H54 (cell line): ENCODE measurements at places on chromosomes 5 and 9.

- no peak for DNase-seq
Measured at GRCh38 chr9:101893661-101894646, 155.5 kb upstream of the GRIN3A start.

- DNase-seq: no peak
Measured at GRCh38 chr9:37290940-37291485, 131.5 kb upstream of the GRHPR start.

DNA sequence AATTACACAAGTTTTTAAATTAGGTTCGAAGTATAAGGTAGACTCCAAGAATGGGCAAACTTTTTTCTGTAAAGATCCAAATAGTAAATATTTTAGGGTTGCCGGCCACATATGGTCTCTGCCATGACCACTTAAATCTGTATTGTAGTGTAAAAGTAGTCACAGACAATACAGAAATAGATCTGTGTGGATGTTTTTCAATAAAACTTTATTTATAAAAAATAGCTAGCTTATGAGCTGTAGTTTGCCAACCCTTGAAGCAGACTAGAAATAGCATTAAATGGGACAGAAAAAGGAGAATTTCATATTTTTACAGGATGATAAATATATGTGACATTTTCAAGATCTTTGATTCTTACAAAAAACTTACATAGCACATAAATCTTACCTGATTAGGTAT lies 94.9 kb upstream of the ACOT12 start:
- DNase-seq: no peak

DNA sequence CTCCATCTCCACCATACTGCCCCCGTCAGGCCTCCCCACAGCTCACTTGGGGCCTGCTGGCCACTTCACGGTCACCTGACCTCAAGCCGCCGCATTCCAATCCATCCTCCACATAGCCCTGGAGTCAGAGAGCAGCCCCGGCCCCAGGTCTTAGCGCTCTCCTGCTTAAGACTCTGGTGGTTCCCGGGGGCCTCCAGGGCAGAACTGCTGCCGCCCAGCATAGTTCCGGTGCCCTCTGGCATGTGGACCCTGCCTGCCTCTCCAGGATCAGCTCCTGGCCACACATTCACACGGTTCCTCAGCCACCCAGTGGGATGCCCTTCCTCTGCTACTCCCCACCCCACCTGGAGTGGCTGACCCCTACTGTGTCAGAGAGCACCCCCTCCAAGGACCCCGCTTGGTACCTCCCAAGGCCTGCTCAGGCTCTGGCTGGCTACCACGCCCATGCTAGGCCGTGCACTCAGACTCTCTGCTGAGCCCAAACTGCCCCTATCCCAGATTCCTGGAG lies 8.7 kb downstream of the PHYKPL start:
- no peak for DNase-seq

- DNase-seq: peak; percentile 1
Measured at GRCh38 chr5:102959055-102959454, 160.9 kb downstream of the GIN1 start.

DNA sequence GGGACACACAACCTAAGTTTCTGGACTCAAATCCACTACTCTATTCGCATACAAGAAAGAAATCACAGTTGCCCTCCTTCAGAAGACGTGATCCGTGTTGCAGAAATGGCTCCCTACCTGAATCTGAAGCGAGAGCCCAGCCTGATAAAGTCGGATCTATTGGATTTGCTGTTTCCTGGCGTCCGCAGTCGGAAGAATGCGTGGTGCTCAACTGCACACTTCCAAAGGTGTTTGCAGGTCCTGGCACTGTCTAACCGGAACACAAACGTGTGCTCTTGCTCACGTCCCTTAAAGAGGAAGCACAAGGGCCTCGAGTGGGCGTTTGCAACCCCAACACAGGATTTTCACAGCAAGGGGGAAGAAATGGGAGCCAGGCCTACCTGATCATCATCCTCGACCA lies 65.5 kb downstream of the EPB41L4B start:
- DNase-seq: no peak

DNA sequence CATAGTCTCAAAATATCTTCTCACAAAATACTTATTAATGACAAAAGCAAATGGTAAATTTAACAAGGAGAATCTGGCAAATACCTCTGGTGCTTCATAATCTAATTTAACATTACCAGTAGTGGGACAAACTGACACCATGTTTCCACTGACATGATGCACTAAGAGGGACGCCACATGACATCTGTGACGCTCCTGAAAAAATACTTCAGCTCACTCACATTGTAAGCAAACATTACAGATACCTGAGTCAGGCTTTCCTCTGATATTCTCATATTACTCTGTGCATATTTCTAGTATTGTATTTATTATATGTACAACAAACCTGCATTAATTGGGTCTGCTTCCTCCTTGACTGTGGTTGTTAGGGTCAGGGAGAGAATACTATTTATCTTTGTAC lies 56.7 kb upstream of the OSMR start:
- DNase-seq: no peak

DNA sequence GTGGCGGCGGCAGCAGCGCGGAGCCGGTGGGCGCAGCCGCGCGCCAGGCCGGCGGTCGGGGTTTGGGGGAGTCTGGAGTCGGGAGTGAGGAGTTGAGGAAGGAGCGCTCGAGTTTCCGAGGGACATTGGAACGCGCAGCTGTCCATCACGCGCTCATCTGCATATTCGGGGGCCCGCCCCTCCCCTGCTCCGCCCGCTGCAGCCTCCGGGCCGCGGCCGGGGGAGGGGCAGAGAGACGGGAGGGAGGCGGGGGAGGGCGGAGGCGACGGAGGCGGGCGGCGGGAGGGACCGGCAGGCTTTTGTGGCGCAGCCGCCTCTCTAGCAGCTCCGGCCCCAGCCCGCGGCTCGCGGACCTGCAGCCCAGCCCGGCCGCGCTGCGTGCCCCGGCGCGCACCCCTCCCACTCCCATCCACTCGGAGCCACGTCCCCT lies at the start of gene IRX2:
Gene IRX2 (minus strand): TSS at position 86 of the 430 bp plus-strand sequence. CDS start 264 bp downstream, outside the sequence.
- DNase-seq: no peak

DNA sequence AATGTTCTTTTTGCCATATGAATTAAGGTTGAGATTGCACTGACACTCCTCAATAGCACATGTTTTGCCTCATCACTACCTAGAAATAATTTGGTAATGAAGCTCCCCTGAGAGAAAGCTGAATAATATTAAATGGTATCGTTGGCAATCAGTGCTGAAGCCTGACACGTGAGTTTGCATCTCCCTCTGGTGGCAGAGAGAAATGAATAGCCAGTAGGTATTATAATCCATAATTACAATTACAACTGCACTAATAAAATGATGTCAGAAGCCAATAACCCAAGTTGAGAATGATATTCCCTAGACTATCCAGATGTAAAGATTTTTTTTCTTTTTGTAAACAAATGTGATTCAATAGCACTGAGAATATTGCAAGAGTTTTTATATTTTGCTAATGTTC lies 700.3 kb downstream of the PTPRD start:
- no peak for DNase-seq

GRCh38 chr9:109771087-109771486 lies 8.9 kb upstream of the PALM2AKAP2 start:
- no peak for DNase-seq

GRCh38 chr9:115194216-115194615 lies 76.3 kb upstream of the TNC start:
- no peak for DNase-seq

DNA sequence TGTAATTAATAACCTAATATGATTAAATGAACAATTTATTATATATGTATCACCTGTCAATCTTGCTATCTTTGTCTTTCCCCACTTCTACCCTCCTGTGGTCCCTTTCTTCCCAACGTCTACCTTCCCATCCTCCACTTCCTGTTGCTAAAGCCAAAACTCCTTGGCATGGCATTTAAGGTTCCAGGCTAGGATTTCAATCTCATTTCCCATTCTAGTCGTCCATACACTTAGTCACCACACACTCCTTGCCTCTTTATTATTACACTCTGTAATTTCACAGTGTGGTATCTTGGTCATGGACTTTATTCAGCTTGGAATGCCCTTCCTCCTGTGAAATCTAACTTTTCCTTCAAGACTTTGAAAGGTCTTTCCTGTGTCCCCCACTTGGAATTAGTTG lies 115.3 kb downstream of the SEMA6A start:
- no peak for DNase-seq

- DNase-seq: no peak
Measured at GRCh38 chr5:4544049-4544670, 596.0 kb upstream of the ADAMTS16 start.

DNA sequence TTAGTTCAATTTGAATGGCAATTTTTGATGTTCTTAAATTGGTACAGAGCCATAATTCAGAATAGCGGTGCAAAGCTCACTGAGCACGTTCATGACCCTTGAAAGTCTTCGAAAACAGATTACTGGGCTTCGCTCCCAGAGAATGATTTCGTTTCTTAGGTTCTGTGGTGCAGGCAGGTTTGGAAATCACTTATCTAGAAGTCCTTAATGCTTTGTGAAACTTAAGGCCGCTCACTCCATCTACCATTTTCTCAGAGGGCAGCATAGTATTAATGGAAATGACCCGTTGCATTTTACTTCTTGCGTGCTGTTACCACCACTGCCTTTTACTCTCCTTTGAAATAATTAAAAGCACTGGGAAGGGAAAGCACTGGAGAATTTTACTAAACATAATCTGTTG lies 2.9 kb upstream of the MAT2B start:
- DNase-seq: no peak

GRCh38 chr9:109497226-109498153 lies 617 bp downstream of the PTPN3 start:
- peak; percentile 84 for DNase-seq

- no peak for DNase-seq
Measured at GRCh38 chr9:106110483-106110882, 416.1 kb downstream of the TMEM38B start.

DNA sequence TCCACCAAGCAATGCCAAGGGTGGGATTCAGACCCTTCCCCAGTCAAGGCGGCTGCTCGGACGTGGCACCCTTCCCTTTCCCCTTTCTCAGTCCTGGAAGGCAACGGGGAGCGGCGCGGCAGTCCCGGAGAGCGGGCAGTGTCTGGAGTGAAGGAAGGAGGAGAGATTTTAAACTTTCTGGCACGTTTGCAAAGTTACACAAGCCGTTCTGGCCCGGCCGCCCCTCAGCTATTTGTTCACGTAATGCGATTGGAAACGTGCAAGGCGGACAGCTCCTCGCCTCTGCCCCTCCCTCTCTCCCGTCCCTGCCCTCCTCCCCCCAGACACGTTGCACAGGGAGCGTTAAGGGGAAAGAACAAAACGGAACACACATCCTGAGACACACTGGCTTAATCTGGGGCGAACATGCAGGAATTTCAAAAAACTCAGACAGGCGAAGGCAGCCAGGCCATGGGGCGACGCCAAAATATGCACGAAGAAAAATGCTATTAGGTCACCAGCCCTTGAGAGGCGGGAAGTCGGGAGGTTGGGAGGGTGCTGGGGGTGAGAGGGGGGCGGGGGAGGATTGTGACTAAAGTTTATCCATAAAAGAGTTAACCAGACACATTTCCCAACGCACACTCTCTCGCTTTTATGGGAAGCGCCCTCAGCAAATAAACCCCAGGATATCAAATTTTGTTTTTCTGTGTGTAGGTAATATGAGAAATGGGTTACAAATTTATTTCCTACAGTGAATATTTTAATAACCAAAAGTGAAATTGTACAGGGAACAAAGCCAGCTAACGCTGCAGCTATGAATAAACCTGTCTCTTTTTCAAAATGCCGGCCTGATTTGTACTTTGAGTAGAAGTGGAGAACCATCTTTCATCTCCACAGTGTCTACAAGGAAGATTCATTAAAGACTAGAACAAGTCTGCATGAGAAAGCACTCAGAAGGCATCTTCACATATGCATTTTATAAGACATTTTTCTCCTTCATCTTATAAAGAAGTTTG lies at the start of gene LOX:
Gene LOX (minus strand): TSS at position 144 of the 995 bp plus-strand sequence. CDS start 274 bp downstream, outside the sequence.
- DNase-seq: peak; percentile 52

DNA sequence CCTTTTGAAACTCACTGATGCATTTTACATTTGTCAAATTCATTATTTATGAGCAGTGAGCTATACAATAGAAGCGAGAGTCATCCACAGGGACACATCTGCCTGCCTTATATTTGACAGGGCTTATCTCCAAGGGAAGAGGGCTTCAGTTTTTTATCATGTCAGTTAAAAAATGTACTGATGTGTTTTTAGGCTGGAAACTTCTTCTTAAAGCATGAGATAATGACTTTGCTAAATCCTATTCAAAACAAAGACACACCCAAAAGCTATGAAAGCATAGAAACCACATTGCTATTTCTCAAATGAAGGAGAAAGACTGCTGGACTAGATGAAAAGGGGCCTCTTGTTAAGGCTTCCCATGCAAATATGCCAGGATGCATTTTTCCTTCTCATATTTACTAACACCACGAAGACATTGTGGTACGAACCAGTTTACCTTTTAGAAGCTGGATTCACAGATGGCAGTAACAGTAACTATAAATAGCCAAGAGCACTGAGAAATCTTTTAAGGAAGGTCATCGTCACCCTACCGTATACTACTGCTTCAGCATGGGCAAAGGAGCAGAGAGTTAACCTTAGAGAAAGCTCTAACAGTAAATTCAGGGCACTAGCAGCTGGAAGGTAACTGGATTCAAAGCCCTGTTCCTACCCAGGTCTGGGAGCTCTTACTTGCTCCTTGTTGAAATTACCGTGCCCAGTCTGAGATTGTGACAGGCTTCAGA lies 86.3 kb upstream of the IFNK start:
- no peak for DNase-seq

DNA sequence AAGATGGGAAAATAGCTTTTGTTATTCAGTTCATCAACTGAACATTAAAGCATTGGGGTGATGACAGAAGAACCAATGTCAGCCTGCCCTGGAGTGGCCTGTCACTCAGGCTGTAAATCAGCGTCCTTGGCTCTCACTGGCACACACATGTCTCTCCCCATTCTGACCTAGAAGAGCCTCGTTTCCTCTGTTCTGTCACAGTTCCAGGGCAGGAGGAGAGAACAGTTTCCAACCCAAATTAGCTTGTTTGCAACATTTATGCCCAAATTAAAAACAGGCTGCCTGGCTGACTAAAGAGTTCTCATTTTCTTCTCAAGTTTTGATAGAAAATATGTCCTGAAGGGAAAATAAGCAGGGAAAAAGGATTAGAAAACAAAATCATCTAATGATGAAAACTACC lies 520.1 kb downstream of the CHSY3 start:
- no peak for DNase-seq

- DNase-seq: no peak
Measured at GRCh38 chr5:31523041-31523440, 8.9 kb downstream of the DROSHA start.

DNA sequence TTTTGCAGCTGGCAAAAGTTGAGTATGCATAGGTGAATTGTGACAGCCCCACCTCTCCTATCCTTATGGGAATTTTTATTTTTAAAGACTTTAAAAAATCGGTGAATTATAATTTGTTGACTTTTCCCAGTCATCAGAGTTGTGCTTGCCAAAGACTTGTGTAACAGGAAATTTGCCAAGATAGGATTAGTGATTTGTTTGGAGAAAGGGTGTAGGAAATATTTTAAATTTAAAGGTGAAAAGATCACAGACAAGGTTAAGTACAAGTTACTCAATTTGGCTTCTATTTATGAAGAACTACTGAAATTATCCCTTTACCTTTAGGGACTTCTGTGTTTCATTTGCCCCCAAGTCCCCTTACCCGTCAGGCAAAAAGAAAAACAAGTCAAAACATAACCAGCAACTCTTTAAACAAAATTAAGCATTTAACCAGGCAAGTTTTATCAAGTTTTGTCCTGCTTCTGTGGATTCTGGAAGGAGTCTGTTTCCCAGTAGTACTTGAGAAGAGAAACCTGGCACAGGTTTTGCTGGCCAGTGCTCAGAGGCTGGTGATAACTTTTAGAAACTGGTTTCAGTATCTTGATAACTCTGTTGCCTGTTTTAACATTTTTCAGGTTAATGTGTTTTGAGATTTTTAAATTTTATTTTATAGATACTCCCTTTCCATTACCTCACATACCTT lies 285.4 kb downstream of the MAST4 start:
- DNase-seq: no peak

- DNase-seq: no peak
Measured at GRCh38 chr9:18012170-18012569, 433.3 kb downstream of the SH3GL2 start.
